ENCODE measurements at places on chromosomes 7 and 10. TPM values are rescaled to one million over a fixed set of nuclear protein-coding genes. Genes with fewer than 3 reads are reported as not detected.

DNA sequence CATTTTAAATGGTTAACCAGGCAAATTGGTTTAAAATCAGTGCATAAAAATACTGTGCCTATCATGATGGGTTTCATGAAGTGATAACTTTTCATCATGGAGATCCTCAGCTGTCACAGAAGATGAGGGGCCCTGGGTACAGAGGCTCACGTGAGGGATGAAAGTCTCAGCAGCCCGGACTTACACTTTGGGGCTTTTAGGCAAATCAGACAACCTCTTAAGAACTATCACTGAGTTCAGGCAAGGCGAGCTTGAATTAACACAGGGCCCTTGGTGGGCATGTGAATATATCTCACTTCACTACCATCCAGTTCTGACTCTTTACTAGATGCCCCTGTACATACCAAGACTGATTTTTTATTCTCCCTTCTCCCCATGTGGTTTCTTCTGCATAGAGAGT is 19.6 kb downstream of the IKZF1 start:
- no peaks in the 10 kb centered on the region for H3K36me3 ChIP-seq
- H3K4me3 ChIP-seq: no peak overlapping the region
- H3K4me1 ChIP-seq: no peaks in the 10 kb centered on the region
- DNase-seq: no peak

DNA sequence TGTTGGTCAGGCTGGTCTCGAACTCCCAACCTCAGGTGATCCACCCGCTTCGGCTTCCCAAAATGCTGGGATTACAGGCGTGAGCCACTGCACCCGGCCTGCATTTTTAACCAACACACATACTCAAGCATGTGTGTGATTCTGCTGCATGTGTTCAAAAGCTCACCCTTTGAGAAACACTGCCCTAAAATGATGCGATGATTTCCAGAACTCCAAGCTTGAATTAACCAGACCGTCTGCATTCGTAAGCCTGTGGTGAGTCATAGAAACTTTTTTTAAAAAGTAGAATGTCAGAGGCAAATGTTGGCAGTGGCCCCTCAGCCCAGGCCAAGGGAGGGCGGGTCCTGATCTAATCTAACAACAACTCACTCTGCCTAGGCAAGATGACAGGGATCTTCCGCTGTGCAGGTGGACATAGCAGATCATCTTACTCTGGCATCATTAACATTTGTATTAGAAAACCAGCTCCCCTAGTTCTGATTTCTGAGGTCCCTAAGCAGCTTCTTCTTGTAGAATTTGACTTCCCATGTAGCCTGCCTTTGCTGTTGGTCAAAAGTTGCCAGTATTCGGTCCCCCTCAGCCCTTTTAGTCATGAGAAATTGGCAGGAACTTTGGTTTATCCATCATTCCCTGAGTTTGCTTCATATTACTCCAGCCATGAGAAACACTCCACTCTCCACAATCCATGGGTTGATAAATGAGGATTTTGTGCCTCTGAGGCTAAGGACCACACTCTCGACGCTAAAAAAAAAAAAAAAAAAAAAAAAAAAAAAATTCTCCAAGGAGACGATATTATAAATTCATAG is 190.4 kb downstream of the SKIDA1 start:
- DNase-seq: peak; percentile 81
- peaks cover 3% of the 10 kb centered on the region for H3K4me1 ChIP-seq
- no peak overlapping the region for H3K27ac ChIP-seq
- no peaks in the 10 kb centered on the region for H3K36me3 ChIP-seq
- H3K27me3 ChIP-seq: no peaks in the 10 kb centered on the region
- H3K4me3 ChIP-seq: no peak overlapping the region

DNA sequence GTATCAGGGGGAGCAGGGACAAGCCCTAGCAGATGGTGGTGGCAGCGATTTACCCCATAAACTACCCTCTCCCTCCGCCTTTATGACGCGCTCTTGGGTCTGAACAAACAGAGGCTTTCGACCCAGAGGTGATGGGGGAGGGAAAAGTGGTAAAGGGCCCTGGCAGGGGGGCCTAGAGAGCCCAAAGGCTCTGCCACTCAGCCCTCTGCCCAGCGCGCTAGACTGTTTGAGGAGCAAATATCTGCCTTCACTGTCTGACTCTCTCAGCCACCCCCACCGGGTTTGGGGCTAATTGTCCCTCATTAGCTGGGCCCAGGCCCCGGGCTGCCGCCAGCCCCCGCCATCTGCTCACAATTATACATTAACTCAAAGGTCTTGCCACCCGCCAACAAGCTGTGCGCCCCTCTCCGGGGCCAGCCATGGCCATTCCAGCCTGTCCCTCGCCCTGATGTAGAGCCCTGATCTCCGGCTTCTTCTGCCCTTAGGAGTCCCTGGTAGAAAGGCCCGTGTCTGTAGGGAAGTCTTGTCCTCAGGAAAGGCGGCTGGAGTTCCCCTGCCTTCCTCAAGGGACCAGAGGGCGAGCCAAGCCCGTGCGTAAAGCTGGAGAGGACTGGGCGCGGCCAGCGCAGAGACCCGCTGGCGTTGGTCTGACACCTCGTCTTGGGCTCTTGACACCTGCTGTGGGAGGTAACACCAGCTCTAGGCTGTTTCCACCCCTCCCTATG is 1.9 kb upstream of the PAX4 start:
- peaks cover 3% of the 10 kb centered on the region for H3K27me3 ChIP-seq
- H3K4me3 ChIP-seq: no peak overlapping the region
- no peaks in the 10 kb centered on the region for H3K36me3 ChIP-seq
- no peak for DNase-seq
- no peaks in the 10 kb centered on the region for H3K4me1 ChIP-seq
- H3K27ac ChIP-seq: no peak overlapping the region

GRCh38 chr10:9209105-9209798 is 1154.8 kb downstream of the GATA3 start:
- peak; percentile 77 for DNase-seq
- H3K27ac ChIP-seq: no peak overlapping the region
- H3K4me3 ChIP-seq: no peak overlapping the region
- H3K27me3 ChIP-seq: no peaks in the 10 kb centered on the region
- H3K4me1 ChIP-seq: no peaks in the 10 kb centered on the region

GRCh38 chr7:121475806-121476205 is 79.7 kb upstream of the FAM3C start:
- H3K4me3 ChIP-seq: no peak overlapping the region
- H3K4me1 ChIP-seq: no peaks in the 10 kb centered on the region
- no peak for DNase-seq

- H3K4me1 ChIP-seq: no peaks in the 10 kb centered on the region
- no peaks in the 10 kb centered on the region for H3K27me3 ChIP-seq
- H3K27ac ChIP-seq: no peak overlapping the region
These were observed 33.4 kb downstream of the CDCA7L start for GRCh38 chr7:21912305-21912704.

DNA sequence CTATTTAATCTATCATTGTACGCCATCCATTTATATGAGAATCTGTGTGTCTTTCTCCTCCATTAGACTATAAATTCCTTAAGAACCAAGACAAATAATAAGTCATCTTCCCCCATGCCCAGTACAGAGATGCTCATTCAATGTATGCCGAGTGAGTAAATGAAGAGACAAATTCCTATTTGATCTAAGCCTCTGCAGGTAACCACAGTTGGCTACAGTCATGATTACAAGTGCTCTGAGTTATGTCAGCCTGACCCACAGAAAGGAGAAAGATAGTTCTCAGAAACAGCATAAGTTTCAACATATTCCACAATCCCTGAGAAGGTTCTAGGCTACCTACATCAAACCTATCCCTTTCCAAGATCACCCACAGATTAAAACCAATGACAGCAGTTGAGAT is 46.1 kb downstream of the MPP7 start:
- DNase-seq: no peak
- H3K36me3 ChIP-seq: no peaks in the 10 kb centered on the region
- H3K27ac ChIP-seq: no peak overlapping the region
- H3K4me1 ChIP-seq: no peaks in the 10 kb centered on the region

- no peaks in the 10 kb centered on the region for H3K4me1 ChIP-seq
- H3K4me3 ChIP-seq: no peak overlapping the region
- H3K27ac ChIP-seq: no peak overlapping the region
- no peak for DNase-seq
- no peaks in the 10 kb centered on the region for H3K27me3 ChIP-seq
- no peaks in the 10 kb centered on the region for H3K36me3 ChIP-seq
These were observed 92.1 kb downstream of the PPP1R3C start for GRCh38 chr10:91540733-91541132.

DNA sequence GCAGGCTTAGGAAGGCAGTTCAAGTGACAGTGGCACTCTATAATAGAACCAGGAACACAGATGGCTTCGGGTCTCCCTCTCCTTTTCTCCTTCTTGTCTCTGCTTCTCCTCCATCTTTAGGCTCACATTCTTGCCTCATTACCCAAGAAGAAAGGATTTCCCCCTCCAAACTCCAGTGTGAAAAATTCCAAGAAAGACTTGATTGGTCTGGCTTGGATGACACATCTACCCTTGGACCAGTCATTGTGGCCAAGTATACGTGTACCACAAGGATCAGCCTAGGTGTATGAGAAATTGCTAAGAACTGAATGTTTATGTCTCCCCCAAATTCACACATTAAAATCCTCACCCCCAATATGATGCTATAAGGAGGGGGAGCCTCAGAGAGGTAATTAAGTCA is 53.9 kb downstream of the PRTFDC1 start:
- H3K36me3 ChIP-seq: no peaks in the 10 kb centered on the region
- no peaks in the 10 kb centered on the region for H3K27me3 ChIP-seq
- DNase-seq: no peak
- H3K27ac ChIP-seq: no peak overlapping the region
- H3K4me3 ChIP-seq: no peak overlapping the region
- H3K4me1 ChIP-seq: no peaks in the 10 kb centered on the region

DNA sequence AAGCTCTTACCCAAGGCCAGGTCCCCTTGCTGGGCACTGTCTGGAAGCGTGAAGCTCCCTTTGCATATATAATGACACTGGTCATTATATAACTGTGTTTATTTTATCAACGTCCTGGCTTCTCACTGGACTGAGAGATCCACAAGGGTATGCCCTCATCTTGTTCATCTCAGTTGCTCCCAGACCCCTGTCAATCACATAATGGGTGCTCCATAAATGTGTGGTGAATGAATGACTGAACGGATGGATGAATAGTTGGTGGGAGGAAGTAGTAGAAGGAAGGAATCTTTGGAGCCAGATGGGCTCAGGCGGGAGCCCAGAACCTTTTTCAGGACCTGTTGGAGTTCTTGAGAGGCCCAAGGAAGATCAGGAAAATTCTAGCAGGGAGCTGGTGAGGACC is 7.7 kb upstream of the SFRP5 start:
- no peaks in the 10 kb centered on the region for H3K4me1 ChIP-seq
- no peak overlapping the region for H3K27ac ChIP-seq
- no peak for DNase-seq
- no peaks in the 10 kb centered on the region for H3K36me3 ChIP-seq
- H3K27me3 ChIP-seq: no peaks in the 10 kb centered on the region

DNA sequence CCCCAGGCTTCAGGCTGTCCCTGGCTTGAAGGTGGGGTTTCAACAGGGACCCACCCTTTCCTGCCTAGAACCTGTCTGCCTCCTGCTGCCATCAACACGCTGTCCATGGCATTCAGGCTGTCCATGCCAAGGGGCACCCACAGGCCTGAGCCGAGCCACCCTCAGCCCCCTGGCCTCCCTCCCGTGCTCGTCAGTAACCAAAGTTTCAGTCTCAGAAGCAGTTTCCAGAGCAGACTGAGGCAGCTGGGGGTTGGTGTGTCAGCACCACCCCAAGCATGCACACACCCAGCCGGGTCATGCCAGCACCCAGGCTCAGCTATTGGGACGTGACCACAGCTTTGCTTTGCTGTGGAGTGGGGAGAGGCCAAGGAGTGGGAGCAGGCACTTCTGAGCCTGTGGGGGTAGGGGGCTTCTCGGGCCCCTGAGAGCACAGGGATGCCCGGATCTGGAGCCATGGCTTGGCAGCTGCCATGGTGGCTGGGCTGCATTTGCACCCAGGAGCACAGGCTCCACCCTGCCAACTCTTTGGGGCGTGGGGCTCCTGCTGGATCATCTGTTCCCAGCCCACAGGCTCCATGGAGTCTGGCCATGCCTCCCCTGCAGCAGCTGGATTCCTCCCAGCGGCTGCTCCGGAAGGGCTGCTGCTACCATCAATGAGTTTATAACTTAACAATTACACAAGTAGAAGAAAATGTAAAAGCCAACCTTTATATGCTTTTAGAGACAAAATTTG is 314.5 kb upstream of the SEMA3C start:
- H3K36me3 ChIP-seq: no peaks in the 10 kb centered on the region
- no peak overlapping the region for H3K27ac ChIP-seq
- H3K4me1 ChIP-seq: no peaks in the 10 kb centered on the region
- H3K4me3 ChIP-seq: no peak overlapping the region
- DNase-seq: peak; percentile 57

GRCh38 chr10:101075775-101076174 is 14.0 kb downstream of the KAZALD1 start:
- no peaks in the 10 kb centered on the region for H3K4me1 ChIP-seq
- no peak for DNase-seq
- H3K27ac ChIP-seq: no peak overlapping the region
- H3K27me3 ChIP-seq: no peaks in the 10 kb centered on the region
- H3K36me3 ChIP-seq: no peaks in the 10 kb centered on the region
- no peak overlapping the region for H3K4me3 ChIP-seq

DNA sequence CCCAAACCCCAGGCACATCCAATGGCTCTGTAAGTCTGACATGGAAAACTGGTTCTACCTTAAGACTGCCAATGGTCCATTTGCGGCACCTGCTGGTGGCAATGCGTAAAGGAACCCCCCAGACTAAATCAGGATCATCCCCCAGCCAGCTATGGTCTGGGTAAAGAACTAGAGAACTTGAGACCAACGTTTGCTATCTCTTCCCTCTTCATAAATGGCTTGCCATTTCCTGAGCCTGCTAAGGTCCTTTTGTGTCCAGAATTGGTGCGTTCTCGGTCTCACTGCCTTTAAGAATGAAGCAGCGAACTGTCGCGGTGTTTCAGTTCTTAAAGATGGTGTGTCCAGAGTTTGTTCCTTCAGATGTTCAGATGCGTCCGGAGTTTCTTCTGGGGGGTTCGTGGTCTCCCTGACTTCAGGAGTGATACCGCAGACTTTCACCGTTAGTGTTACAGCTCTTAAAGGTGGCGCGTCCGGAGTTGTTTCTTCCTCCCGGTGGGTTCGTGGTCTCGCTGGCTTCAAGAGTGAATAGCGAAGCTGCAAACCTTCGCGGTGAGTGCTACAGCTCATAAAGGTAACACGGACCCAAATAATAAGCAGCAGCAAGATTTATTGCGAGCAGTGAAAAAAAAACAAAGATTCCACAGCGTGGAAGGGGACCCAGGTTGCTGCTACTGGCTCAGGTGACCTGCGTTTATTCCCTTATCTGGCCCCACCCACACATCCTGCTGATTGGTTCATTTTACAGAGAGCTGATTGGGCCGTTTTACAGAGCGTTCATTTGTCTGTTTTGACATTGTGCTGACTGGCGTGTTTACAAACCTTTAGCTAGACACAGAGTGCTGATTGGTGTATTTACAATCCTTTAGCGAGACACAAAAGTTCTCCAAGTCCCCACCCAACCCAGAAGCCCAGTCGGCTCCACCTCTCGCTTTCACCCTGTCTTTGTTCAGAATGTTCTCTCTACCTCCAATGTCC is 95.4 kb downstream of the ELMO1 start:
- H3K27me3 ChIP-seq: no peaks in the 10 kb centered on the region
- H3K4me3 ChIP-seq: no peak overlapping the region
- no peak for DNase-seq

The TMEM184A gene
- not detected for total RNA-seq

The CACNB2 gene
- total RNA-seq: 14.6 TPM

The BMPR1A gene
- 104 TPM for total RNA-seq

The FAM185A gene
- 12.6 TPM for total RNA-seq

The IDE gene
- 42.3 TPM for total RNA-seq

The GJD4 gene
- total RNA-seq: not detected

The MMD2 gene
- not detected for total RNA-seq

The FANK1 gene
- 1.3 TPM for total RNA-seq

The ANKRD2 gene
- total RNA-seq: 0.39 TPM

The HOXA6 gene
- total RNA-seq: 7.6 TPM

The TFAM gene
- total RNA-seq: 20.0 TPM

The PNPLA8 gene
- 32.8 TPM for total RNA-seq

The NPSR1 gene
- not detected for total RNA-seq

Measured in aorta (tissue), 5 donors.